ENCODE measurements at places on chromosomes 1 and 21.
A peak's percentile ranks its signal among the peaks of the same experiment; 100 is the strongest.

GRCh38 chr1:98048244-98048643 is 127.4 kb upstream of the DPYD start:
- DNase-seq, result peak; percentile 59

DNA sequence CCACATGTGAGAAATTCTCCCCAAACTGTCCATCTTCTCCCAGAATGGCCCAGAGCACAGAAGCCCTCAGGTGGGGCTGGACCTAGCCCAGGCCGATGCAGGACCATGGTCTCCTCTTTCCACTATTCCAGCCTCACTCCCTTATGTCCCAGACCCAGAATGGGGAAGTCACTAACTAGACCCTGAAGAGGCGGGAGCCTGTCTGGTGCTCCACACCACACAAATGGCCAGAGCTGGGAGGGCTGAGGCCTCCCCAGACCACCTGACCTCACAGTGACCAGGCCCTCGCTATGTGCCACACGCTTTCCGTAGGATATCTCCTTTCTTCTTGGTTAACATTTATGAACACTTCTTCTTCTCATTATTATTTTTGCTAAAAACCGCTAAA is 54.9 kb upstream of the EDN2 start:
- DNase-seq, result no peak

- DNase-seq, result no peak
These were observed 44.9 kb upstream of the NR5A2 start for GRCh38 chr1:199982606-199983005.

- DNase-seq, result no peak
These were observed 15.3 kb downstream of the PABPC4 start for GRCh38 chr1:39561279-39561678.

GRCh38 chr1:18373882-18374493 is 106.7 kb upstream of the KLHDC7A start:
- no peak for DNase-seq

DNA sequence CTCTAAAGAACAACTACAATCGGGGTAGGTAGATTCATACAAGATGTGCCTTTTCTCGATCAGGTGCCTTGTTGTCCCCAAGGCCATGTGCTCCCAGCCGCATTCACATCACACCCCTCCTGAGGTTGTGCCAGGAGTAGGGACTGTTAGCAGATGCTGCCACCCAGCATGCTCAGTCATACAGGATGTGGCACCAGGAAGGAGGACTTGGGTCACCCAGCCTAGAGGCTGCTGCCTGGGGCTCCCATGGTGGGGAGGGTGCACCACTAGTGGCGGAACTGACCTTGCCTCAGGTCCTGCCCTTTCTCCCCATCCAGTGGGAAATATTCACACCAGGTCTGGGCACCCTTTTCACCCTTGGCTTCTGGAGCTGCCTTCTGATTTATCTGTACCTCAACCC is 8.3 kb downstream of the TEX35 start:
- DNase-seq, result no peak

DNA sequence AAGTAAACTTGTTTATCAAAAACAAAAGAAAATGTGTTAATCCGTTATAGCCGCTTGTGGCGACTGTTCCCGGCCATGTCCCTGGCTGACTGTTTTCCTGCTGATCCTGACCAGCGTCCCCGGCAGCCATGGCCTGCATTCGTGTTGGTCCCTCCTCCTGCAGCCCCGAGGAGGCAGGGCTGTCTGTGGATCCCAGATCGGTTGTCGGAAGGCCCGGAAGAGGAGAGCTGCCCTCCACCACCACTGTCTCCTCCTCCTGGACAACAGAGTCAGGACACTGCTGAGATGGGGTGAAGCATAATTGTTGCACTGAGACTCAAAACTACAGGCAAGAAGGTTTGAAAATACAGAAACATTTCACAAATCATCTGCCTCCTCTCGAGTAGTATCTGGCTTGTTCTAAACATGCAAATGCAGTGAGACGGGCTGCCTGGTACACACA is 3.6 kb upstream of the MXRA8 start:
- no peak for DNase-seq

DNA sequence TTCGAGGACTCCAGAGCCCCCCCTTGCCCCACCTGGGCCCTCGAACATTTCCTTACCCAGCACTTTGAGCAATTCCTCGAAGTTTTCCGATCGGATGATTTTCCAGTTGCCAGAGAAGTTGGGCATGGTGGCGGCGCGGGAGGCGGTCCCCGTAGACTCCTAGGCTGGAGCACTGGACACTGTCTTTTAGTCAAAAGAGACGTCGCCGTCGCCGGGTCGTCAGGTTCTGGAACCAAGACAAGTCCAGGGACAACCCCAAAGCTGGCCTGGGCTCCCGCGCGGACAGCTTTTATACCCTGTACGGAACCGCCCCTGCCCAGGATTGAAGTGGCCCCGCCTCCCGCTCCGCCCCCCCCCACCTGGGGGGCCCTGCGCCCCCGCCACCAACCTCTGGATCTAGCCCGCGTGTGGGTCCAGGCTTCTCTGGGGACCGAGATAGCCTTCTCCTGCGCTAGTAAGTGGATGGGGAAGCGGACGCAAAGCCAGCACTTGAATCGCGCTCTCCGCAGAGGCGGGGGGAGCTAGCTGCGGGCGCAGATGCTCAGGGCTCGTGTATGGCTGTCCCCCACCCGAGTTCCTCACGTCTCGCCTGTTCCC is at the start of gene CRABP2:
TSS of gene CRABP2 (minus strand) at position 263 of the 597 bp plus-strand sequence. CDS start at position 126, 137 bp downstream.
- no peak for DNase-seq

GRCh38 chr1:154440036-154440804 is 35.1 kb downstream of the IL6R start:
- no peak for DNase-seq

DNA sequence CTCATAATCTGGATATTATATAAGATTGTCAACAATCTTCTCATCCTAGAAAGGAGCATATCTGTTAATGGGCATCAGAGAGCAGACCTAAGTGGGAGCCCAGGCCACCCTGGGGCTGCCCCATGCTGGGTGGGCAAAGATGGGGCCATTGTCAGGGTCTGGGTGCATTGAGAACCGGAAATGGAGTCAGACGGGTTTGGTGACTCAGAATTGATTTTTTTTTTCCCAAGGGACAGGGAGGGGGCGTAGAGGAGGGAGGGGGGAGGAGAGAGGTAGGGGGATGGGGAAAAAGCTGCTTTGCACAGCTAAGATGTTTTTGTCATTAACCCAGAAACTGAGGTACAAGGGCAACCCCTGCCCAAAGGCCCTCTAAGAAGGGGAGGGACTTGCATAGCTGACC is 1.3 kb downstream of the ATXN7L2 start:
- DNase-seq, result no peak

DNA sequence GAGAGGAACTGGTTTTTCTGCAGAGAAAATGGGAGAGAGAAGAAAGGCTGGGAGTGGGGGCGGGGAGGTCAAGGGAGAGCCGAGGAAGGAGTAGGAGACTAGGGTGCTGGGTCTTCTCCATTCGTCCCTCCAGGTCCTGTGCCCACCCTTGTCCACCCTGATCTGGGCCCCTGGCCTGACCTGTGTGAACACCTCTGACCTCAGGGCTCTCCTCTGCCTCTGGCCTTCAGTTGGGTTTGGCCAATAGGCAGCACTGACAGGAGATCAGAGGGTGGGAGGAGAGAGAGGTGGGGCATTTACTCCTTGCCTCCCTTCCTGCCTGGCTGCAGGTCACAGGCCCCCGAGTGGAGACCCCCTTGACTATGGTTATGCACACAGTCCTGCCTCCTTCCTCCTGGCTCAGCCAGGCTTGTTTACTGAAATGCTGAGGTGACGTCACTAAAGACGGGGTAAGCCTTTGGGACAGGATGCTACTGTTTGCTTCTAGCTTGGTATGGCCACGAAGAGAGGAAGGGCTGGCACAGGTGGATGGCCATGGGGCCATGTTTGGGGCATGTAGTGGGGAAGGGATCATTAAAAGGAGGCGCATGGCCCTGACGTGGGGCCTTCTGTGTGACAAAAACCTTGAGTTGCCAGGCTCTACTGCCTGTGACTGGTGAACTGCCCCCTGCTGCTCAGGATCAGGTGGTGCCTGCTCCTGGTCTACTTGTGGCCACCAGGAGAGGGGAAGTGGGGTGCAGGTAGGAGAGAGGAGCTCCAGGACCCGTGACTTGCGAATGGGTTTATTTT is 248.7 kb upstream of the CSF3R start:
- no peak for DNase-seq

GRCh38 chr1:940107-941014 is 16.6 kb downstream of the SAMD11 start:
- DNase-seq, result peak; percentile 27

- DNase-seq, result no peak
These were observed 5.2 kb downstream of the PFKFB2 start for GRCh38 chr1:207058252-207058651.

DNA sequence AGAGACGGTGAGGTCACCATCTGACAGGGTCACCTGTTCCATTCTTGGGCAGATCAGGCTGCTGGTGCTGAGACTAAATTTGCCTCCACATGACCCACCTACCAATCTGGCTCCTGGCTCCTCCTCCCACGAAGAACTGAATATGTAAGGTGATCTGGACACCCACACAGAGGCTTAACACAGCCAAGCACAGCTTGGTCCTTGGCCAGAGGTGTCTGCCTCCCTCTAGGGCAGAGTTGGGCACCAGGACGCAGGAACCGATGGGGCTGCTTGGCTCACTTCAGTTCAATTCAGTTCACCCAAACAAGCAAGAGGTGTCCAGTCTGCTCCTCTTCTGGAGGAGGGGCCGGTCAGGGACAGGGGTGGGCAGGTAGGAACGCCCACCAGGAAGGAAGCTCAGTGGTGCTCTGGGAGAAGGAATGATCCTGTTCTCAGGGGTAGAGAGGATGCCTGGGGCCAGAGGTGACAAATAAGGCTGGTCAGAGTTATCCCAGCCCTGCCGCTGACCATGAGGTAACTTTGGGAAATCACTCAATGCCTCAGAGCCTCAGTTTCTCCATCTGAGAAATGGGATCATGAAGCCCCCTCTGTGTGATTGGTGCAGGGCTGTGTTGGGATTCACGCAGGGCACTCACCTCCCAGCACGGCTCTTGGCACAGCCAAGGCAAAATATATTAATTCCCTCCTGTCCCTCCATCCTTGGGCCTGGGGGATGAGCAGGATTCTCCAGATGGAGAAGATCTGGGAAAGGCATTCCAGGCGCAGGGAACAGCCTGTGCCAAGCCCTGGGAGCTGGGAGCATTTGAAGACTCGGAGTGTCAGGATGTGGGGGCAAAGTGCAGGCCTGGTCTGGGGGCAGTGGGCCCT is 284.5 kb downstream of the PTPRU start:
- no peak for DNase-seq

GRCh38 chr1:157197906-157198435 is 59.8 kb upstream of the ETV3 start:
- no peak for DNase-seq

DNA sequence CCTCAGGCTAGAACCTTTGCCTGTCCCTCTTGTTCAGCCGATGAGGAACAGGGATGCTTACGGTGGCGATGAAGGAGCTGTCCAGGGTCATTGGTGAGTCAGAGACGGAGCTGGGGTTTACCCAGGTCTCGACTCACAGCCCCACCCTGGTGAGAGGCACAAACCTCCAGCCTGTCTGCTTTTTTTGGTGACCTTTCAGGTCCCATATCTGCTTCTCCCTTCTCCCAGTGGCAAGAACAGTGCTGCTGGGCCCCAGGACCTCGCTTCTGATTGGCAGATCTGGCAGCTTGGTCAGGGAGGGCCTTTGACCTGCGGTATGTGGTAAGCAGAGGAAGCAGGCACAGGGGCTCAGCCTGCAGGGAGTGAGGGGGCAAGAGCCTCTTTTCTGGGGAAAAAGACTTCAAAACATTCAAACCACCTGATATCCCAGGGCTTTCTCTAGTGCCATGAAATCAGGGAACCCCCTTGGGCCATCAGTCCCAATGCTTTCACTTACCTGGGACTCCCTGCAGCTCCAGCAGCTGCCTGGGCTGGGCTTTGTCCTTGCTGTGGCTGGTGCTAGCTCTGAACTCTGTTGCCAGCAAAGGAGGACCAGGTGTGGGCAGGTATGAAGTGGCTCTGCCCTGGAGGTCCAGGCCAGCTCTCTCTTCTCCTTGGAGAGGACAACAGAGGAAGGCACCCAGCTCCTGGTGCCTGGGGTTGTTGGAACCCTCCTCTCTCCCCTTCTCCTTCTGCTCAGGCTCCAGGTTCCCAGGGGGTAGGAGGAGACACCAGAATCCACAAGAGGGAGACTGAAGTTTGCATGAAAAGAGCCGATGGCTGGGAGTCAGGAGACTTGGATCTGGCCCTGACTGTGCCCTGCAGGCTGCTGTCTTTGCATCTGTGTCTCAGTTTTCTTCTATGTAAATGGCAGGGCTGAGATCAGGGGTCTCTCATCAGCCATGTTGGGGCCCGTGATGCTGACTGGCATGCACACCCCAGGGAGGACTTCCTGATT is 41.4 kb downstream of the TRIM62 start:
- no peak for DNase-seq

DNA sequence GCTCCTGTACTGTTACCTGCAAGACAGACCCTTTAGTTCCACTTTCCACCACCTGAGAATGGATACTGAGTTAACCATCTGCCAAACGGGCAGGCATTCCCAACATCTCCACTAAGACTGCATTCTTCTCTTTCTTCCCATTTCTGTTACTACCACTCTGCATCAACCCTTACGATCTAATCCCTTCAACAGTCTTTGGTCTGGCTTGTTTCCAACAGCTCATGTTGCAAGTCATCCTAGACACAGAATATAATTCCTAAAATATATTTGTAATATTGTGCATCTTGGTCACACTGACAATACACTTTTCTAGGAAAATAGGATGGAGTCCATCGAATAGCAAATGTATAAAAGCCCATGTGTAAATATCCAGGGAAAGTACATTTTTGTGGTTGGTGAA is 166.7 kb downstream of the SIPA1L2 start:
- no peak for DNase-seq

DNA sequence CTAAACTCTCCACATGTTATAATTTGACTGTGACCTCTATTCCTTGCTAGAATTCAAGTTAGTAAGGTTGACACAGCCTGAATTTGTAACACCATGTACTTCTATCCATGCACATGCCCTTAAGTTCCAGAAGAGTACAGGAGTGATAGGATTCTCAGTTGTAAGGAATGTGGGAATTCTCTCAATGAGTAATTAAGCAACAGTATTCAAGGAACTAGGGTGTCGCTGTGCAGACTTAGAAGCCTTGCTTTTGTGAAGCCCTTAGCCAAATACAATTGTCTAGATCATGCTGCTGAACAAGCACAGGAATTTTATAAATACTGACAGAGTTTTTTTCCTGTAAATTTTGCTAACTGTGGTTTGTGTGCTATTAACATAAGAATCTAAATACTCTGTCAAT is 276.3 kb upstream of the PTBP2 start:
- DNase-seq, result no peak

- DNase-seq, result peak; percentile 63
These were observed 1.7 kb downstream of the H3-3A start for GRCh38 chr1:226063977-226064815.

GRCh38 chr1:67741736-67742135 is 56.7 kb downstream of the GADD45A start:
- DNase-seq, result no peak

DNA sequence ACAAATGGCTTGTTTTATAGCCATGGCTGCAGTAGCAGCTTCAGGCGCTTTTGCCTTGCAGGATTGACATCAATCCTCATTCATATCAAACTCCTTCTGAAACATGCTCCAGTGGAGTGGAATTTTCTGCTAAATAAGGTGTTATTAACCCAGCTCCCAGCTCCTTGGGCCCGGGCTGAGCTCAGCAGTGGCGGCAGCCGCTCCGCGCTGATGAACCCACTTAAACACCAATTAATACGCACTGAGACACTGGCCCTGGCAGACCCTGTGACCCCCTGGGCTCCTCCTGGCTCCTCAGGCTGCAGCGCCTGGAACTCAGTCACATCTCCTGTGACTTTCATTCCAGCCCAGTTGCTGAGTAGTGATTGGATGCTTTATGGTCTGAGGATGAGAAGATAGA is 137.4 kb upstream of the GRIK3 start:
- no peak for DNase-seq

- DNase-seq, result no peak
These were observed 23.8 kb upstream of the PAXBP1 start for GRCh38 chr21:32795376-32795775.

- no peak for DNase-seq
These were observed 12.2 kb downstream of the UTP25 start for GRCh38 chr1:209839875-209840546.
